ENCODE measurements at places on chromosomes 5 and 9.

- no peak for DNase-seq
Observed at GRCh38 chr9:135086597-135087488, 625 bp upstream of the OLFM1 start.

DNA sequence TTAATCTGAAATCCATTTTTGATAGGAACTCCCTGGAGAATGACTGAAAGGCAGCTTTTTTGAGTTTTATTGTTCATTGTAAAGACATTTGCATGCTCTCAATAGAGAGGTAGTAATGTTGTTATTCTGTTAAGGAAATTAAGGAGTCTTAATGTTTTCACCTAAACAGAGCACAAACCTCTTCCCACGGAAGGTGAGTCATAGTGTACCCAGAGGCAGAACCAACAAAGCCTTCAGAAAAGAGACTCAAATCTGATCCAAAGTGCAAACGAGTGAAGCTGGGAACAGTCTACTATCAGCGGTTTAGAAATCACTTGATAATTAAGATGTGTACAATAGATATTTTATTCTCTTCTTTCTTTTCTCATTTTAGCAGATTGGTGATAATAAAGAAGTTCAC, 470.5 kb downstream of the PLK2 start:
- DNase-seq: no peak

DNA sequence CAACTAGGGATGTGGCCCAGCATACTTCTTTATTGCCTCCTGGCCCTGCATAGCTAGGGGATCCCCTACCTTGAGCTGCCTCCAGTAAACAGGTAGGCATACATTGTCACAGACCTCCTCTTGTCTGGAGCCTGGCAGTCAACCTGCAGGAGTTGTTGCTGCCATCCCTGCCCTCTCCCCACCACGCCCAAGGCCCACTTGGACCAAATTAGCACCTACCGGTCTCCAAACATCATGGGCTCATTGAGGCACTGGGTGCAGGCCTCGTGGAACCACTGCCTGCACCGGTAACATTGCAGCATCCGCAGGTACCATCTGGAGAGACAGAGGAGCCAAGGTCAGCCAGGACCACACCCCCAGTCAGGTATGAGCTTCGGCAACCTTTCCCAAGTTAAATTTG, 10.3 kb downstream of the PHF19 start:
- no peak for DNase-seq

- no peak for DNase-seq
Observed at GRCh38 chr5:103821361-103821760, 258.8 kb upstream of the NUDT12 start.

DNA sequence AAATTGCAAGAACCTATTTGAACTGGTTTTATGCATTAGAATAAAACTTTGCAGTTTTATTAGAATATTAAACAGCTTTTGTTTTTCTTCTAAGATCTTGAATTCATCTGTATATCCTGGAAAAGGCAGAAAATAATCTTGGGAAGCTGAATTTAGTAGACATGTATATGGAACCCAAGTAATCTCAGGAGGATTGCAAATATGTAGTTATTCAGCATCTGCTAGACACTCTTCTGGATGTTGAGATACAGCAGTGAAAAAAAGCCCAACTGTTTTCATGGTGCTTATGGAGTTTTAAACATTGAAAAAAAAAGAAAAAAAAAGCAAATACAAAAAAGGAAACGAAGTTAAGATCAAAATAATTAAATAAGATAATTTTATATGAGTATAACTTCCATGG, 922.2 kb upstream of the SEMA6A start:
- DNase-seq: no peak

- DNase-seq: no peak
Observed at GRCh38 chr5:132147663-132148062, 74.1 kb downstream of the CSF2 start.

GRCh38 chr9:92950359-92950955, 3.1 kb downstream of the FGD3 start:
- no peak for DNase-seq

GRCh38 chr5:136034492-136034891, 5.7 kb downstream of the TGFBI start:
- DNase-seq: no peak

GRCh38 chr9:126982215-126983002, 67.8 kb downstream of the RALGPS1 start:
- DNase-seq: no peak
